ENCODE measurements at places on chromosomes 11 and 22.
A peak's percentile ranks its signal among the peaks of the same experiment; 100 is the strongest.

DNA sequence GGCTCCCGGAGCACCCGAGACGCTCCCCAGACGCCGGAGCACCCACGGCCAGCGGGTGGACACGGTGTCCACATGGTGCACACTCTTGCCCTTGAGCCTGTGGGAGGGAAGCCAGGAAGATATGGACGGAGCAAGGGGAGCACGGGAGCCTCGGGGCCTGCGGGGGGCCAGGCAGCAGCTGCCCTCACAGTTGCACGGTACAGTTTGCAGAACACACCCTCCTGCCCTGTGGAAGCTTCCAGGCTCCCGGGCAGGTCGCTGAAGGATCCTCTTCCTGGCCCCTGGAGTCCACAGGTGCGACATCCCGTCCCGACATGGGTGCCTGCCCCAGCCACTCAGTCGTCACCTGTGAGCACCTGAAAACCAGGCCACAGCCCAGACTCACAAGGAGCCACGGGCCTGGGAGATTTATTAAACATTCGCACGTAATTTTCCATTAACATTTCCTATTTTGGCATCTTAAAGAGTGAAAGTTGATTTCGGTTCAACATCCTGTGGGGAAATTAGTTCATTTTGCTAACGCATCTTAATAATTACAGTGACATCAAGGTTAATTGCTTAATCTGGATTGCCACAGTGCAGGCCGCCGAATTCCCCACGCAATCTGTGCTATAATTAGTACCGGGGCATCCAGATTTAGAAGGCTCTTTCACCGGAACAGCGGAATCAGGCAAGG is 253.3 kb downstream of the BRD1 start:
- no peak for DNase-seq

DNA sequence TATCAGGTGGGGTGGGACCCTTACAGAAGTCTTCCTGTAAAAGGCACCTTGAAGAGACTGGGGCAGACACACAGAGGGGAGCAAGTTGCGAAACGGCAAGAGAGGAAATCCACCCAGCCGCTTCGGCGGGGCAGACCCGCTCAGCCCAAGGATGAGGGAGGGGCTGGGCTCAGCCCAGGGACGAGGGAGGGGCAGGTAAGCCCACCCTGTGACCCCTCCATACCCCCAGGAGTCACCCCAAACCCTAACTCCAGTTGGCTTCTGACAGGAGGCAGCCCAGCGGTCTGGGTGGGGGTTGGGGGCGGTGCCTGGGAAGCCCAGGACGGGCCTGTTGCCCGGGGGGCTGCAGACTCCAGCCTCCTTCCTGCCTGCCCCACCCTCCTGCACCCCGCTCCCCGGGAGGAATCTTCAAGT is 965 bp downstream of the OSBPL5 start:
- no peak for DNase-seq

- DNase-seq, result no peak
Observed at GRCh38 chr11:82826526-82826925, 73.7 kb downstream of the PRCP start.

- peak; percentile 84 for DNase-seq
Observed at GRCh38 chr11:67303132-67303834, at the start of gene SSH3. TSS of gene SSH3 (plus strand) at chr11:67303530. CDS start at chr11:67303626, 96 bp downstream.

DNA sequence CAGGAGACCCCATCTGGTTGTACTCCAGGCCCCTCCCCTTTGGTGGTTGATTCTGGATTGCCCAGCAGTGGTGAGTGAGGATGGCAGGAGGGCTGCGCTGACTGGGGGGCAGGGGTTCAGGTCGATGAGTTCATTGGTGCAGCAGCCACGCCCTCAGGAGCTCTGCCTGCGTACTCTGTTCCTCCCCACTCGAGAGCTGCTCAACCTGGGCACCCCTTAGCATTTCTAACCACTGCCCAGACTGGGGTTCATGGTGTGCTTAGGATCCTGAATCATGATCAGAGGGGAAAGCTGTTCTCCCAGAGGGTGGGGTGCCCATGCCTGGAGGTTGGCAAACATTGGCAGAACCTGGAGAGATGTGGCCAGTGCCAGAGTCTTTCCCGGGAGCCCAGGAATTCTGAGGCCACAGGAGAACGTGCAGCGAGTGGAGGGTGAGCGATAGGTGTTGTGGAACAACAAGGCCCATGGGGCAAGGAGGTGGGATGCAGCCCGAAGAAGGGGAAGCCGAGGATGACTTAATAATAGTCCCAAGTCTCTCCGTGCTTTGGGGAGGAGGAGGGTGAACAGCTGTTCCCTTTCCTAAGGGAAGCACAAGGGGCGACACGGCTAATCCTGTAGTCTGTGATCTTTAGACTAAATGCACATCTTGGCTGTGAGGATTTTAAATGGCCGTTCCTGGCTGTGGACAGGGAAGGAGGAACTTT is 75.5 kb downstream of the SCN3B start:
- DNase-seq, result peak; percentile 56

- DNase-seq, result no peak
Observed at GRCh38 chr11:78993802-78994430, 419.3 kb upstream of the NARS2 start.

GRCh38 chr11:721741-722345 is 15.8 kb downstream of the EPS8L2 start:
- DNase-seq, result no peak

- DNase-seq, result no peak
Observed at GRCh38 chr11:10486161-10486840, 31.2 kb downstream of the AMPD3 start.

GRCh38 chr22:25137577-25138525 is 61.8 kb upstream of the CRYBB3 start:
- DNase-seq, result no peak

GRCh38 chr11:19962801-19963175 is 197.5 kb downstream of the DBX1 start:
- no peak for DNase-seq

DNA sequence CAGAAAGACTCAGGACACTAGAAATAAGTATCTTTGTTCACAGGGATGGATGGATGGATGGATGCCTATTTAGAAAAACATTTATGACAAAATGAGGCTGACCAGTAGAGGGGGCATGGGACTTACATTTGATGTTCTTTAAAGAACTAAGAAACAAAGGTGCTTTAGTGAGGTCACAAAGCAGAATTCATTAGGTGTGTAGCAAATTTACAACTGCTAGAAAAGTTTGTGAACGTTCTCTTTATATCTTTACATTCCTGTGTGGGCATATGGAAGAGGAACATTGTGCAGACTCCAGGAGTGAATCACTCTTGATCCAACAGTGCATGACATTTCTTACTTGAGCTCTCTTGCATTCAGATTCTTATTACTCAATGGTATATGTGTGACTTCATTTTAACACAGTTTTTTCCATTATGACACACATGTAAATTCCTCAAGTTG is 15.8 kb upstream of the SIK2 start:
- peak; percentile 81 for DNase-seq

DNA sequence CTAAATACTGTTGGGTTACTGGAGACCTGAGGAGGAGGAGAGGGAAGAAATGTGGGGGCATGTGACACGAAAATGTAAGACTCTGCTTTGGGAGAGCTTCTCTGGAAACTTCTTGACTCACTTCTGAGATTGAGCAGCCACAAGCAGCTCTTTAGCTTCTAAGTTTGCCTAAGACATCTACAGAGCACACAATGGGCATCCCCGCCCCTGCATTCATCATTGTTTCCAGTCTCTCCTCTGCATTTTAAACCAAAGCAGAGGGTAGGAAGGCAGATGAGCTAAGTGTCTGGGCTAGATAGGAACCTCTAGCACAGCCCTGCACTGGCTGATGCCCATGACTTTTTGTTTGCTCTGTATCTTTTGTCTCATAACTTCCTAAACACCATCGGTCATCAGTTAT is 2.1 kb upstream of the OR52D1 start:
- DNase-seq, result no peak

- no peak for DNase-seq
Observed at GRCh38 chr11:105244160-105244825, 104.7 kb upstream of the CARD18 start.

DNA sequence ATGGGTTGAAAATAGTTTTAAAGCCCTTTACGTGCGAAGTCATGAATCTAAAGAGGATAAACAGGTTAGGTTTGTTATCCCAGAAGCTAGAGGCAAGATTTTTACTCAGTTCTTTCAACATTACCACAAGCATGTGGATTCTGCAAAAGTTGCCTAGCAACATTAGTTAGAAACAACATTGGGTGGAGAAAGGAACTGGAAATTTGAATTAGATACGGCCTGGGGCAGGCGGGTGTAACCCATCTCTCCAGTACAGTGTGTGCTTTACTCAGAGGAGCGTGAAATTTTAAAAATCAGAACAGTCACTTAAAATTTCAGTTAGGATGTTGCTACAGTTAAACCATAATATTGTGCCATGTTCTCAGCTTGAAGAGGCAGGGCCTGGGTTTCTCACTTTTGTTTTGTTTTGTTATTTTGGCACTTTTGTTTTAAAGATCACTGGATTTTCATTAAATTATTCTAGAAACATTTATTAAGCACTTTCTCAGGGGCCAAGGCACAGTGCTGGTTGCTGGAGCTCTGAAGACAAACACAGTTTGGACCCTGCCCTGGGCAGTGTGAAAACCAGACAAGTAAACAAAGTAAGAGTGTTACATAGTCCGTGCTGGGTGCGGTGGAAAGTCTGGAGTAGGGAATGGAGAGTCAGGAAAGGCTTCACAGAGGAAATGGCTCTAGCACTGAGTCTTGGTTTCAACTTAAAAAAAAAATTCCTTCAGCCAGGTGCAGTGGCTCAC is 4.4 kb upstream of the WEE1 start:
- peak; percentile 35 for DNase-seq

- no peak for DNase-seq
Observed at GRCh38 chr11:46057489-46057888, 63.8 kb downstream of the PHF21A start.

All from G401 (cell line).